GM12891 (cell line): ENCODE measurements at places on chromosomes 5 and 9.
A peak's percentile ranks its signal among the peaks of the same experiment; 100 is the strongest.

DNA sequence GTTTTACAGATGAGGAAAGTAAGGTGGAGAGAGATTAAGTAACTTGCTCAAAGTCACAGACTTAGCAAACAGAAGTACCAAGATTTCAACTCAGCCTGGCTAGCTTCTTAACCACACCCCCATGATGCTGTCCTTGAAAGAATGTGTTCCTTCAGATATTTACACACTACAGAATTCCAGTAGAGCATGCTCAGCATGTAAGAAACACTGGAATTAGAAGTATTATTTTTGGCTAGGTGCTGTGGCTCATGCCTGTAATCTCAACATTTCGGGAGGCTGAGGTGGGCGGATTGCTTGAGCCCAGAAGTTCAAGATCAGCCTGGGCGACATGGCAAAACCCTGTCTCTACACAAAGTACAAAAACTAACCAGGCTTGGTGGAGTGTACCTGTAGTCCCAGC lies 142.4 kb downstream of the EDIL3 start:
- DNase-seq: no peak

DNA sequence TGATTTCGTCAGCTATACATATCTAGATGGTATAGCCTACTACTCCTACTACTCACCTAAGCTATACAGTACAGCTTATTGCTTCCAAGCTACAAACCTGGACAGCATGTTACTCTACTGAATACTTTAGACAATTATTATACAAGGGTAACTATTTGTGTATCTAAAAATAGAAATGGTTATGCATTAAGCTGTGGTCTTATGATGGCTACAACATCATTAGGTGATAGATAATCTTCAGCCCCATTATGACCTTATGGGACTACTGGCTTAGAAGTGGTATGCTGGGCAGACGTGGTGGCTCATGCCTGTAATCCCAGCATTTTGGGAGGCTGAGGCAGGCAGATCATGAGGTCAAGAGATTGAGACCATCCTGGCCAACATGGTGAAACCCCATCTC lies 40.2 kb downstream of the CERT1 start:
- DNase-seq: no peak

DNA sequence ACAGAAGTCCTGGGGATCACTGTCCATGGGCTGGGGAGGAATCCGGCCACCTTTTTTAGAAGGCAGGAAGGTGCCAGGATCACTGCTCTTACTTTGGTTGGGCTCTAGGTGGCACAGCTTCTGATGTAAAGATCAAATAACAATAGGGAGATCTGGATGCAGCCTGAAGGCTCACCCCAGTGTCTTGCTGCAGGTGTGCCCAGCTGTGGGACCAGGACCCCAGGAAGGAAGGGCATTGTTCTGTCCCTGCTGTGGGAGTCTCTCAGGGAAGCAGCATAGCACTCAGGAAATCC lies 69.6 kb downstream of the DAB2IP start:
- no peak for DNase-seq

DNA sequence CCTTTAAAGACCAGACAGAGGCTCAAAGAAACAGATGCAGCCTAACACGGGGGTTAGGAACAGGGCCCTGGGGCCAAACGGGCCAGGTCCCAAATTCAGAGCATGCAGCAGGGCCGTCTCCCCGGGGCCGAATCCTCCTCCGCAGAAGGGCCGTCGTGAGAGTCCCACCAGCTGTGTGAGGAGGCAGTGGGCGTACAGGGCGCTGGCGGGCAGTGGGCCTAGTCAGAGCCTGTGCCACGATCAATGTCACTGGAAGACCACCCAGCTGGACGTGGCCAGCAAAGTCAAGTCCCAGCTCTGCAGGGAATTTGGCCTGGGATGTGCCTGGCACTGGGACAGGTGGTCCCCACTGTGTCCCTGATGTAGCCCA lies 15.8 kb upstream of the FCN2 start:
- no peak for DNase-seq

- no peak for DNase-seq
Observed at GRCh38 chr9:134272302-134273023, 53.8 kb upstream of the RXRA start.

DNA sequence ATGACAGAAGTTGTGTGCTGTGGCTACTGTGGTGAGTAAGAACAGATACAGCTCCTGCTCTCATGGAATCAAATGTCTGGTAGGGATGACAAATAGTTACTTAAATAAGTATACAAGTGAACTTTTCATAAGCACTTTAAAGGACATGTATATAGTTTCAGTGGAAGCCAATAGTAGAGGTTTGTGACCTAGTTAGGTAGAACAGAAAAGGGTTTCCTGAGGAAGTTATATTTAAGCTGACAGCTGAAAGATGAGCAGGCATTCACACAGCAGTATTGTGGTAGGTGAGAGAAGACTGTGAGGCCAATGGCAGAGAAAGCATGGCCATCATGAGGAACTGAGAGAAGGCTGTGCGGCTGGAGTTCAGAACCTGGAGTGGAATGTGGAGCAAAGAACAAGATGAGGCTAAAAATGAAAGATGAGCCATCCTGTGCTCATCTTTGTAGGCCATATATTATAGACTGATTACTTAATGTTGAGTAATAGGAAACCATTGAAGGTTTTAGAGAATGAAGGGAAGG lies 15.4 kb downstream of the FAM174A start:
- DNase-seq: no peak

DNA sequence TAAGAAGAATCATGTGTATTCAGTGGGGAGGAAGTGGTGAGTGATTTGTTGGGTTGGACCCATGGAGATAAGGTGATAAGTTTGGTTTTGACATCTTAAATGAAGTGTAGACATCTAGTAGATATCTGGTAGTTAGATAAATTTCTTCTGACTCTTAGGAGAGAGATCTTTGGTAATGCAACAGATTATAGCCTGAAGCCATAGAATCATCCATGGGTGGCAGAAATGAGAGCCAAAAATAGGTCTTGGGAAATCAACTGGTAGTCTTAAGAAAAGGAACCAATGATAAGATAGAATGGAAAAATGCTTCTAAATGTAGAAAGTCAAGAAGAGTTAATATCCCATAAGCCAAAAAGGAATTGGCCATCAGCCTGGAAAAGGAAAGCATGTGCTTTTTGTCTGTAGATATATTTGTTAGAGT lies 532.7 kb upstream of the GRAMD2B start:
- no peak for DNase-seq

DNA sequence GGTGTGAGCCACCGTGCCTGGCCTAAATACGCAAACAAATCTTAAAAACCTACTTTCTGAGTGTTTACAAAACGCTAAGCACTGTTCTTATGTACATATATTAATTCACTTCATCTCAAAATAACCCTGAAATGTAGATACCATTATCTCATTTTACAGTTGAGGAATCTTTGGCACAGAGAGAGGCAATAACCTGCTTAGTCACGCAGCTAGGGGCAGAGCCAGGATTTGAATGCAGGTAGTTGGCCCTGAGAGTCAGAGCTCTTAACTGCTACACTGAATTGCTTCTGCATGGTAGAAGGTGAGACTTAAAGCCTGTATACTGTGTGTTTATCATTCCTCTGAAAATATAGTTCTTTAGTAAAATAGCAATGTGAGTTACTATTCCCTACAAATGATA lies 21.9 kb downstream of the ARHGEF37 start:
- DNase-seq: no peak

- no peak for DNase-seq
Observed at GRCh38 chr5:115961381-115962238, 665 bp upstream of the LVRN start.

- DNase-seq: no peak
Observed at GRCh38 chr5:168472329-168472728, 13.9 kb upstream of the RARS1 start.

DNA sequence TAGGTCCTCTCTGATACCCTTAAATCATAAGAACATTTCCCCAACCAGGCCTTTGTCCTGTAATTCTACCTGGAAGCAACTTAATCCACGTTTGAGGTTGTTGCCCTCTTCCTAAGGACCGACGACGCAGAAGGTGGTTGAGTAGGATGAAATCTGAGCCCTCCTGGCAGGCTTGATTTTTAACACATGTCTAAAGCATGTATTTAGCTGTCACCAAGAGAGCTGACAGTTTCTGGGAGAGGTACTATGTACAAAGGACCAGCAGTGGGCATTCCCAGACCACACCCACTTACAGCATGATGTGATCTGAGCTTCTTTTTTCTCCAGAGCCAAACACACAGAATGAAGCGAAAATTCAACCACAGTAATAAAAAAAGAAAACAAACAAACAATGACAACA lies 260.9 kb downstream of the SH3GL2 start:
- no peak for DNase-seq

DNA sequence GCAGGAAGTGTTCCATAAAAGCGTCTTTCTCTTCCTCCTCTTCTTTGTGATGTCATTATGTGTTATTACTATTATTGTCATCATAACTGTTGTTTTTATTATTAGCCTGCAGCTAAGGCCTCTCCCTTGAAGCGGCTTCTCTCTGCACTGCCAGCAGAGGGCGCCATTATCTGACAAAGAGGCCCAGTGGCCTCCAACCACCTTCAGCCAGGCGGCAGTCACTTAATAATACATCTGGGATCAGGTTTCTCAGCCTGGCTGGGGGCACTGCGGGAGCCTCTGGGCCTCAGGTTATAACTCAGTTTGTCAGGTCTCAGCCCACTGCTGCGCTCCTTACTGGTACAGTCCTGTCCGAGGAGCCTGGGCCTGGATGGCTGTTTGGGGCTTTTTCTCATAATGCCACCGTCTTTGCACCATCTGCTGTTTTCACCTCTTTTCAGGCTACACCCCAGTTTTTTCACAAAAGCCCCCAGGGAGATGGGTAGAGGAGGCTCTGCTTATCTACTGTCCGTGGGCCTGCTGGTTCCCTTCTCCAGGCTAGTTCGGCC lies 281.9 kb downstream of the NSG2 start:
- peak; percentile 57 for DNase-seq

- DNase-seq: no peak
Observed at GRCh38 chr9:18185196-18185595, 288.8 kb upstream of the ADAMTSL1 start.

GRCh38 chr5:139058121-139058520 lies 140.0 kb downstream of the SIL1 start:
- DNase-seq: no peak

GRCh38 chr5:129687941-129688340 lies 60.0 kb upstream of the MINAR2 start:
- no peak for DNase-seq

- no peak for DNase-seq
Observed at GRCh38 chr9:21837501-21837900, 35.1 kb downstream of the MTAP start.

GRCh38 chr9:123033352-123033751 lies at the start of gene GPR21:
GPR21 (plus strand) TSS chr9:123033667; CDS start chr9:123034567, 900 bp downstream.
- DNase-seq: no peak

DNA sequence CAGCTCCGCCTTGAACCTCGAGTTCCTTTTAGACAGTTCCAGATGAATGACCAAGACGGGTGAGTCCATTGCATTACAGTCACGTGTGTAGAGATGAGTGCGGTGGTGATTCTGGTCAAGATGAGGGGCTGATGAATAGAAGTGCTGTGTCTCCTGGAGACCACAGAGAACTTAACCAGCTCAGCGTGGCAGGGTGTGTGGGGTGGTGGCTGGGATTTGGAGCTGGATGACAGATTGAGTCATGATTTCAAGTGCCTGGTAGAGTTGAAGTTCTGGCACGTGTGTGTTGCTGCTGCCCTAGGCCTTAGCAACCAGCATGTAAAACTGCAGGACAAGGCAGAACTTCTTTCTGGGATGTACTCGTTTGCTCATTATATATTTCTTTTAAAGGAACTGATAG lies 53.3 kb downstream of the PRRC2B start:
- DNase-seq: no peak

DNA sequence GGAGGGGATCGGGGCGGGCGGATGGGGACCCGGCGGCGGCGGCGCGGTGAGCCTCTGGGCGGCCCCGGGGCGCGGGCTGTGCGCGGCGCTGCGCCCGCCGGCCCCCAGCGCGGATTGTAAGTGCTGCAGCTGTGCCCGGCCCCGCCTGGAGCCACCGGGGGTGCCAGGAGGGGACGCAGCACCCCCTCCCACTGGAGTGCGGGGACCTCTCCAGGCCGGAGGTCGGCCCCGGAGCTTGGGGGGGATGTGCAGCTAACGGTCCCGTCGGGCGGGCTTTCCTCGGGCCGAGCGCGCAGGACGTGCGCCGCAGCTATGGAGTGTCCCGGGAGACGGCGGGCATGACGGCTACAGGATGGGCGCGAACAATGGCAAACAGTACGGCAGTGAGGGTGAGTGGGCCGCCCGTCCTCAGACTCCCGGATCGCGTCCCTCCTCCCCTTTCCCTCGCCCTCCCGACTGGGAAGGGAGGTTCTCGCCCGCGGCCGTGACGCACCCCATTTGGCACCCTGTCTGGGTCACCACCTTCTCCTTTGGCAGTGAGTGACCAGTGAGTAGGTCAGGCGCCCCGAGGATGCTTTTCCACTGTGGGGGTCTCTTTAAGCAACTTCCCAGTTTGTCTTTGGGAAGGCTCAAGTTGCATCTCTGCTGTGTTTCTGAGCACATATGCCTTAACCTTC lies 483 bp downstream of the FBXL7 start:
- DNase-seq: no peak

- DNase-seq: no peak
Observed at GRCh38 chr5:172008111-172008455, 1.6 kb upstream of the FBXW11 start.

DNA sequence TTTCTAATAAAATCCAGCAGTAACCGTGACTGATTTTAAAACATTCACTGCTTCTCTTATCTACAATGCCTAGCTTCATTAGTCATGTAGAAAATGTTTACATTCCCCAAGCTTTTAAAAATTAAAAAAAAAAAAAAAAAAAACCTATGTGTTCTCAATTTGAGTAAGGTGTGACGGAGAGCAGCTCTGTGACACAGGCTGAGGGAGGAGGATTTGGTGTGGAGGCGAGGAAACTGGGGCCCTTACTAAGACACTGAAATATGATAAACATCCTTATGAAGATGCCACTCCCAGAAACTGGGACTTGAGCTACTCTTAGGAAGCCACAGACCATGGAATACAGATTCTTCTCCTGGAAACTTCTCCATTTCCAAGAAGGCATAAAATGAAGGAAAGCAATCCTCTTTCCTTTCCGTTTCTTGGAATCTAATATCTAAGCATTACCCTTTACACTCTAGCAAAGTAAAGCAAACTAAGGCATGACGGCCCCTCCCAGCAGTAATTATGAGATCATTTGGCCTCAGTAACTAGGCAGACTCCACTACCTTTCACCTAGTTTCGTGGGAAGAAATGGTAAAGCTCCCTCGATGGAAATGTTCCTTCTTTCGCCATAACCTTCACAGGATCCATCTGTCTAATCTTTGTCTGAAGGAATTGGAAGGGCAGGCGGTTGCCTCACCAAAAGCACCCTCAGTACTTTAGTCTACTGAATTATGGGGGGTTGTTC lies 23.5 kb downstream of the GRAMD2B start:
- no peak for DNase-seq
